ENCODE measurements at places on chromosomes 2 and 18.

DNA sequence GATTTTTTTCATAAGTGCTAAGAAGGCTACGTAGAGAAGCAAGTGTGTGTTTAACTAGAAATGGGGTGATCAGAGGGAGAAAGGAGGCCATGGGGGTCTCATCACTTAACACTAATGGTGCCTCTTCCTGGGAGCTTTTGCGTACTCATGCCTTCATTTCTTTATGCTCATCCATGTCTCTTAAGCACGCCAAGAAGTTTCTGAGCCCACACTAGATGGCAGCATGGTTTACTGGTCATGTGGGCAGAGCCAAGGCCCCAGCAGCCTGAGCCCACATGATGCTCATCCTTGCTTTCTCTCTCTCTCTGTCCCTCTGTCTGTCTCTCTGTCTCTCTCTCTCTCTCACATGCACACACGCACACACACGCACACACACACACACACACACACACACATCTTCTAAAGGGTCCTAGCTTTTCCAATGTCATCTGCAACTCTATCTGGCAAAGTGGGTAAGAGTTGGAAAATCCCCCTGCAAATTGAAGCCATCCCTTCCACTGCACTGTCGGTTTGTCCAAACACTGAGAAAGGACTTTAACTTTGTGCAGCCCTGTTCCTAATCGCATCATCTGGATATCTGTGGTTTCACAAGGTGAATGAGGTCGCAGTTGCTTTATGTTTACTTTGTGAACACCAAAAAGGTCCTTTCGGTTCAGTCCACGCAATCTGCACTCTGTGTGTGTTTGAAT is 137.1 kb upstream of the CCDC68 start:
- DNase-seq = no peak

DNA sequence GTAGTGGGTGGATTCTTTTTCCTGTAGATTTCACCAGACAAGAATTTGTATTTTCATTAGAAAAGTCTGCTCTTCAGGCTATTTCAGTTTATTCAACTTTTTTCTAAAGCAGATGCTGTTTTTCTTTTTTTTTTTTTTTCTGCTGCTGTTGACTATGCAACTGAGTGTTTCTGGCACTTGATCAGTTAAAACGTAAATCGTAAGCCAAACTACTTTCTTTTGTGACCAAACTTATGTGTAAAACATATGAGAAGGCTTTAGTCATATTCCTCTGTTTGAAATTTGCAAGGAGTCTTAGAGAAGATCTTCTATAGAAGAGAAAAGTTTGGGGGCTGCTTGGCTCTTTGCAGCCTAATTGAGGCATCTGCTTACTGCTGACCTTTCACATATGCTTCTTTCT is 170.1 kb downstream of the PARD3B start:
- no peak for DNase-seq

DNA sequence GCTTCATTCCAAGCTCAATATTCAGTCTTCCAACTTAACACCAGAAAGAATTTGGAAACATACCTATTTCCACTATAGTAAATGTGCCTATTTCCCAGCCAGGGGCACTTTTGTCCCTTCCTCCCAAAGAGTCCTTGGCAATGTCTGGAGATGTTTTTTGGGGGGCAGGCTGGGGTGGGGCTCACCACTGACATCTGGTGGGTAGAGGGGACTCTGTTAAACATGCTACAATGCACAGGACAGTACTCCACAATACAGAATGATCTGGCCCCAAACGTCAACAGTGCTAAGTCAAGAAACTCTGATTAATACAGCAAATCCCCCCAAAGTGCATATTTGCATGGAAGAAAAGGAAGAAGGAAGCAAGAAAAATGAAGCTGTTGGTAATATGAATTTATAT is 61.7 kb downstream of the SMIM21 start:
- no peak for DNase-seq

DNA sequence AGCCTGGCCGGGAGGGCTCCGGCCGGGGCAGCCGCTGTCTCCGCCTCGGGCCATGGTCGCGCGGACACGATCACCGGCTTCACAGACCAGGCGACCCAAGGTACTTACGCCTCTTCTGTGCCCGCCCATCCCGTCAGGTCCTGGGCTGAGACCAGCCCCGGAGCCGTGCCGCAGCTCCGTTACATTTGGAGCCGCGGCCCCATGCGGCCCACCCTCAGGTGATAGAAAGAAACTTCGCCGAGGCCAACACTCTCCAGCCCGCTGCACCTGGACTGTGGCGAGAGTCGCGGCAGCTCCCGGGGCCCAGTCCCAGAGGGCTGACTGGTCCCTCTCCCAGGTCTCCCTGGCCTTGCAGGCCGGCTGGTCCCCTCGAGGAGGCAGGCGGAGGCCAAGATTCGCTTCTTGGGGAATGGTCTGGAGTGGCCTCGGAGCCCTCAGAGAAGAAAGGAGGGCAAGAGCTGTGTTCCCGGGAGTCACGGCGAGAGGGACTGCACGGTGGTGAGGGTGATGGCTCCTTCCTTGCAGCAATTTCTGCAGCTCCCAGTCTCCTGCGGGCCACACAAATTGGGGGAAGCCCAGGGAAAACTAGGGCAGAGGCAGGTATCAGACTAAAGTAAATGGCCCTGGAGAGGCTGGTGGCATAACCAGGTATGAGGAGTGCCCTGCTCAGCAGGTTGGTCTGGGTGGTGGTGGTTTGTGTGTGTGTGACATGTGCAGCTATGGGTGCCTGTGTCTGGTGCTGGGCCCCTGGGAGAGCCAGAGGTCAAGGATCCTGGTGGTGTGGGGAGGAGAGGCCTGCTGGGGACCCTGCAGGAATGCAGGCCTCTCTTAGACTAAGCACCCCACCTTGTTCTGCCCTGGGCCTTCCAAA is 822 bp downstream of the GDF7 start:
- no peak for DNase-seq

DNA sequence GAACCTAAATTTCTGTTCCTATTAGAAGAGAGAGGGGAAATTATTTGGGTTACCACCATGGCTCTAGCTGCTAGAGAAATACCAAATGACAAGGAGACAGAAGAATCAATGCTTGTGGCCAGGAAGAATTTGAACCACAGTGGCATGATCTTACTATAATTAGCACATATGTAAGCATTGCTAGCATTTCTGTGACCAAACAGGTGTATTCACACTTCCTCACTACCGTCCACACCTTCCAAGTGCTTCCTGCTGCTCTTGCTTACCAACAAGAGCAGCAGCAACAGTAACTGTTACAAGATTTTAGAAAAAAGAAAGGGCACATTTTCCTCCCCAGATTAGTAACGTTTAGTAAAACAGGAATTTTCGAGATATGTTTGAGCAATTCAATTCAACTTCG is 60.5 kb downstream of the CDH7 start:
- DNase-seq = no peak

DNA sequence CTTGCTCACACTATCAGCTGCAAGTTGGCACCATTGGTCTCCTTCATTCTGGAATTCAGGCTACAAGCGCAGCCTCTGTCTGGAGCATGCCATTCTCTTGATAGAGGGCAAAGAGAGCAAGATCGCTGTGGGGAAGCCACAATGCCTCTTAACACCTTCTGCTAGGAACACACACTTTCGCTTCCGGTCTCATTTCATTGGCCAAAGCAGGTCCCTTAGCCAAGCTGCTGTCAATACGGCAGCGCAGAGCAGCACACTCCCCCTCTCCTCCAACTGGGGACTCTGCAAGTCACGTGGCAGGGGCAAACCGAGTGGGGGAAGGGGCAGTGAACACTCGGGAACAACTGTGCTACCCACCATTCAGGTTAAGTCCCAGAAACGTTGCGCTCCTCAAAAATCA is 98.1 kb downstream of the MMADHC start:
- no peak for DNase-seq

GRCh38 chr18:59605633-59606192 is 91.5 kb downstream of the CCBE1 start:
- DNase-seq = no peak

- DNase-seq = no peak
Observed at GRCh38 chr18:24039671-24040070, 25.1 kb downstream of the TTC39C start.

Data from NCI-H345 (cell line).